ENCODE measurements at places on chromosomes 1 and 21. TPM values are rescaled to one million over a fixed set of nuclear protein-coding genes. Genes with fewer than 3 reads are reported as not detected.

DNA sequence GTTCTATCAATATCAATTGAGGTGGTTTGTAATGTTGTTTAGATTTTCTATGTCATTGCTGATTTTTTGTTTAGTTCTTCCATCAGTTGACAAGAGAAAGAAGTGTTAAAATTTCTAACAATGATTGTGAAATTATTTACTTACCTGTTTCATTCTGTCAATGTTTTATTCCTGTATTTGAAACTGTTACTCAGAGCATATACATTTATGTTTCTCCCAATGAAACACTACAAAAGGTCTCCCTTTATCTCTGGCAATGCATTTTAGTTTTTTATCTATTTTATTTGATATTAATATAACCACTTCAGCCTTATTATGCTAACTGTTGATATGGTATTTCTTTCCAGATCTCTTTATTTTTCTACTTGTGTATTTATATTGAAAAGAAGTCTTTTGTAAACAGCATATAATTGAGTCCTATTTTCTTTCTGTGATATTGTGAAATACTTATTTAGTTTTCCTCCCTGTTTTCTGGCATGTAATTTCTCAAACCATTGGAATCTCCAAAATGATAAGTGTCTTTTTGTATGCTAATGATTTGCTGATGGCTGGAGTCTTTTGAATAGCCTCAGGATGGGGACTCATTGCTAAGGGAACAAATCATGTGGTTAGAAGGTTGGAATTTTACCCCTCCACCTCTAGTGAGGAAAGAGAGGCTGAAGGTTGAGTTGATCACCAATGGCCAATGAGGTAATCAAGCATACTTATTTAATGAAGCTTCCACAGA is 122.0 kb downstream of the ADSS2 start:
- no peak overlapping the region for H3K4me3 ChIP-seq
- no peaks in the 10 kb centered on the region for H3K27me3 ChIP-seq
- DNase-seq = no peak

Gene TSACC
- total RNA-seq = 0.50 TPM

- DNase-seq = no peak
- no peak overlapping the region for H3K27ac ChIP-seq
- H3K27me3 ChIP-seq = no peaks in the 10 kb centered on the region
- no peak overlapping the region for H3K4me3 ChIP-seq
- no peaks in the 10 kb centered on the region for H3K36me3 ChIP-seq
Observed at GRCh38 chr1:41765152-41765551, 153.6 kb downstream of the HIVEP3 start.

Gene ZNF648
- total RNA-seq = not detected

- no peaks in the 10 kb centered on the region for H3K27me3 ChIP-seq
- H3K27ac ChIP-seq = no peak overlapping the region
- H3K36me3 ChIP-seq = no peaks in the 10 kb centered on the region
- no peak for DNase-seq
- no peak overlapping the region for H3K4me3 ChIP-seq
Observed at GRCh38 chr1:14452551-14452950, 145.9 kb upstream of the KAZN start.

- H3K4me1 ChIP-seq = peaks cover 11% of the 10 kb centered on the region
- H3K27ac ChIP-seq = peak overlapping the region; percentile 54
- H3K36me3 ChIP-seq = no peaks in the 10 kb centered on the region
- H3K4me3 ChIP-seq = no peak overlapping the region
- DNase-seq = peak; percentile 90
Observed at GRCh38 chr1:201191653-201192260, 1.1 kb downstream of the IGFN1 start.

GRCh38 chr1:63023171-63023570 is 239.2 kb downstream of the ATG4C start:
- H3K4me3 ChIP-seq = no peak overlapping the region
- H3K4me1 ChIP-seq = no peaks in the 10 kb centered on the region
- no peak overlapping the region for H3K27ac ChIP-seq
- H3K27me3 ChIP-seq = no peaks in the 10 kb centered on the region
- no peak for DNase-seq
- no peaks in the 10 kb centered on the region for H3K36me3 ChIP-seq

All from fibroblast of lung (primary cell).